Activated gamma-delta T cell treated with Interleukin-2 at 50 U/mL for 16 hours (primary cell): ENCODE measurements at places on chromosomes 11 and 22.

- DNase-seq = no peak
Measured at GRCh38 chr11:65781152-65781961, 581 bp upstream of the AP5B1 start.

DNA sequence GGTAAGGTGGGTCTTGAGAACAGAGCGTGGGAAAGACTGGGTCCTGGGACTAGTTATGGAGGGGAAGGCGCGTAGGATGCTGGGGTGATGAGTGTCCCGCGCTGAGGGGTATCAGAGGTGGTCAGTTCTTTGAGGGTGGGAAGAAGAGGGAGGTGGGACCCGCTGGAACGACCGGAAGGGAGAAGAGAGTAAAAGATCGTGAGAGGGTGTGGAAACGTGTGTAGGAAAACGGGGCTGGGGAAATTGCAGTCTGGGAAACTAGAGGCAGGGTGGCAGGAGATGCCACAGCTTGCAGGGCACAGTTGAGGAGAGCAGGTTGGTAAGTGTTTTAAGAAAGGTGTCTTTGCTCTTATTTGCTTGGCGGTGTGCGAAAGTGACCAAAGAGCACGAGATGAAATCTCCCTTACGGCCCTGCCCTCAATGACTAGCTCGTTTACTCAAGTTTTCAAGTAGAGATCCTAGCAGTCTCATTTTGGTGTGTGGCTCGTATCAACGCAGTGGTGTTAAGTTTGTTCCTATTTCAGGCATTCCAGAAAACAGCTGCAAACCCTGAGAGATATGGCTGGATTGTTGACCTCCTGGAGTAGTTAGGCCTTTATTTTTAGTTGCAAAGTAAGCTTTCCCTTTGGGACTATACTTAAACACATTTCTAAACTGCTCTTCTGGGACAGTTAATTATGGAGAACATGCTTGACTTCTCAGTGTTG is 615 bp downstream of the STT3A start:
- DNase-seq = no peak

GRCh38 chr11:130386056-130386455 is 42.4 kb downstream of the ADAMTS8 start:
- no peak for DNase-seq

- DNase-seq = peak; percentile 72
Measured at GRCh38 chr22:26671317-26672059, 14.1 kb downstream of the MIAT start.

DNA sequence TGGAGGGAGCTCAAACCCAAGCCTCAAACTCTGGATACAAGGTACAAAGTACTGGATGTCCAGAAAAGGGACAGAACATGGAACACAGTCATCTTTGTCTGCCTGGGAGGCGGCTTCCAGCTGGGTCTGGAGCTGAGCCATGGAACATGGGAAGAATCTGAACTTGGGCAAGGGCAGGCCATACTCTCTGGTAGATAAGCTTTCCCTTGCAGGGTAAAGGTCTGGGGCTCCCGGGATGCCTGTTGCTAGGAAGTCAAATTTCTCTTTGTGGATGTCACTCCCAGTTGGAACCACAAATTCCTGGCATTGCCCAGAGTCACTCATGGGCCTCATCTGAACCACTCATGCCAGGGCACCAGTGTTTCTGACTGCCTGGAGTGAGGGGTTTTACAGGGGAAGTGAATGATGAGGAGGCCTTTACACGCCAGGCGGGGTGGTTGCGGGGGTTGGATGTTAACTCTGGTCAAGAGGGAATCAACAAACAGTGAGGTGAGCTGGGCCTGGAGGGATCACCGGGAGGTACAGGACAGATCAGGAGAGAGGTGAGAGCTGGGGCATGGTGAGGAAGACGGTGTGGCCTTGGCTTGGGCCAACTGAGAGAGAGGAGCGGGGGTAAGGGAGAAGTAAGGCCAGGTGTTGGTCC is 5.7 kb downstream of the FTH1 start:
- DNase-seq = no peak

GRCh38 chr11:119432484-119433357 is 9.7 kb upstream of the THY1 start:
- no peak for DNase-seq

- no peak for DNase-seq
Measured at GRCh38 chr11:35118906-35119305, 20.1 kb upstream of the CD44 start.

GRCh38 chr11:34594603-34595002 is 26.3 kb upstream of the EHF start:
- DNase-seq = no peak

DNA sequence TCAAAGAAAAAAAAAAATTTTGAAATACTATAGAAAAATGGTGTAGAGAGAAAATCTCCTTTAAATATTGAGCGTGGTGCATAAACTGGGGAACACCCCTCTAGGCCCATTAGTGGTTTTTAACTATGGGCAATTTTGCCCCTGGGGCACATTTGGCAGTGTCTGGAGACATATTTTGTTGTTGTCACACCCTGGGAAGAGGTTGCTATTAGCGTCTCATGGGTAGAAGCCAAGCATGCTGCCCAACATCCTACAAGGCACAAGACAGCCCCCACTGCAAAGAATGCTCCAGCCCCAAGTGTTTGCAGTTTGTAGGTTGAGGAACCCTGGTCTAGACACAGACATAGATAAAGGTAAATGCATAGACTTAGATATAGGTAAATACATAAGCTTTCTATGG is 92.6 kb downstream of the KIAA1671 start:
- no peak for DNase-seq

DNA sequence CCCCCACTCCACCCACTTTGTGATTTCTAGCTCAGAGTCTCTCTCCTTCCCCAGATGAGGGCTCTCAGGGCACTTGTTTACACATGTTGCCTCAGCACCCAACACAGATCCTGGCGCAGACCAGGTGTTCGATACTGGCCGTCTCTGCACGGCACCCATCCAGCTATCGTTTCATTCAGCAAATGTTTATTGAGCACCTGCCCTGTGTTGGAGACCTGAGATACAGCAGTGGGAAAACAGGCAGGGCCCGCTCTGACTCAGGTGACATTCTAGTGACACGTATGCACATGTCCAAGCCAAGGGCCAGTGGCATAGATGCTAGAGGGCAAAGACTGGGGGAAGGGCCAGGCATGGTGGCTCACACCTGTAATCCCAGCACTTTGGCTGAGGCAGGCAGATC is 71.9 kb downstream of the NFAM1 start:
- DNase-seq = no peak

GRCh38 chr11:60396799-60397198 is 540 bp downstream of the MS4A14 start:
- DNase-seq = no peak

DNA sequence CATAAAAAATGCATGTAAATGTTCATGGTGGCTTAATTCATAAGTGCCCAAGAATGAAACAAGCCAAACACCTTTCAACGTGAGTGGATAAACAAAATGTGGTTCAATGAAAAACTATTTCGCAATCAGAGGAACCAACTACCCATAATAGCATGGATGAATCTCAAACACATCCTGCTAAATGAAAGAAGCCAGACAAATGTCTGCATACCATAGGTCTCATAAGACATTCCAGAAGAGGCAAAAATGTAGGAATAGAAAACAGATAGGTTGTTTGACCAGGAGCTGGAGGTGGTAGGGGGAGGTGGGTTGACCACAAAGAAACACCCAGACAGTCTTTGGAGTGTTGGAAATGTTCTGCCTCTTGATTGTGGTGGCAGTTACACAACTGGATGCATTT is 13.2 kb upstream of the OSBPL5 start:
- no peak for DNase-seq

DNA sequence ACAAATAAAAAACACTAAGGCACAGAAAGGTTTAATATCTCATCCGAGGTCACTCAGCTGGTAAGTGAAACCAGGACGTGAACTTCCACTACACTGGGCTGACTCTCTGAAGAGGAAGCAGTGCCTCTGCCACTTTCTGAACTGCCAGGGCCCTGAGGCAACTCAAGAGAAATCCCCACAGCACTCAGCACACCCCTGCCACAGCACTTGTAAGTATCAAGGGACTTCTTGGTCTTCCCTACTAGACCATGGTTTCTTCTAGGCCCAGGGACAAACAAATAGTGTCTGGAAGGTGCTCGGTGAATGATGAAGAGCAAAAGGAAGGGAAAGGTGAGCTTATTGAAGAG is 49.7 kb downstream of the RPL27A start:
- DNase-seq = no peak

DNA sequence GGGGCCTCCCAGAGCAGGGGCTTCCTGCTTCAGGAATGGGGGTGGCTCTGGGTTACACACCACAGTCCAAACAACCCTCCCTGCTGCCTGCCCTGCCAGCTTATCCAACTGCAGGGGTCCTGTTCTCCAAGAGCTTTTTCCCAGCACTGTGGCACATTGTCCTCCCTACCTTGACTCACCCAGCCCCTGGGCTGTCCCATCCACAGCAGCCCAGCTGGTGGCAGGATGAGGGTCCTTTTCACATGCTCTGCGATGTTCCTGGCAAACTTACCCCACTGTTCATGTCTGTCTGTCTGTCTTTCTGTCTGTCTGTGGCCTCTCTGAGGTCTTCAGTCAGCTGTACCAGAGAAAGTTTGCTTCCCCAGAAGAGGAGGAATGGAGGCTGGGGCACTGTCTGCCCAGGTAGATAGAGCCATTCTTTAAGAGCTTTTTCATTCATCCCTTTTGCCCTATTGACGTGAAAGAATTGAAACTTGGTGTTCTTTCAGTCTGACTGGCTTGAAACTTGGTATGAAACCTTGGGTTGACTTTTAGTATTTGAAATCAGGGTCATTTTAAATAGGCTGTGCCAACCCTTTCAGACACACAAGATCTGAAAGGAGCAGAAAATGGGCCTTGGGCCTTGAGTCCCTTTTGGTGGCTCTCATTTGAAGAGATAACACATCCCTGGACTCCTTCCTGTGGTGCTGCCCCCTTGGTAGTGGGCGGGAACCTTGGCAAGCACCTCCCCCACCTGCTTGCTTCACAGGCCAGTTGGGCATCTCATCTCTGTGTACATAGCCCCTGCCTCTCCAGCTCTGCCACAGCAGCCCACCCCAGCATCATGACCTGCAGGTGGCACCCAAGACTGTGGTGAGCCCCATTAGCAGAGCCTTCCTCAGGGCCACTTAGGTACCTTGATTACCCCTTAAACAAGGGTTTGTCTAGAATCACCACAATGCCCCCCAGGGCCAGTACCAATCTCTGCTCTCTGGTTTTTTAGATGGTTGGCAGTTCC is 74.6 kb upstream of the SUSD2 start:
- peak; percentile 37 for DNase-seq

DNA sequence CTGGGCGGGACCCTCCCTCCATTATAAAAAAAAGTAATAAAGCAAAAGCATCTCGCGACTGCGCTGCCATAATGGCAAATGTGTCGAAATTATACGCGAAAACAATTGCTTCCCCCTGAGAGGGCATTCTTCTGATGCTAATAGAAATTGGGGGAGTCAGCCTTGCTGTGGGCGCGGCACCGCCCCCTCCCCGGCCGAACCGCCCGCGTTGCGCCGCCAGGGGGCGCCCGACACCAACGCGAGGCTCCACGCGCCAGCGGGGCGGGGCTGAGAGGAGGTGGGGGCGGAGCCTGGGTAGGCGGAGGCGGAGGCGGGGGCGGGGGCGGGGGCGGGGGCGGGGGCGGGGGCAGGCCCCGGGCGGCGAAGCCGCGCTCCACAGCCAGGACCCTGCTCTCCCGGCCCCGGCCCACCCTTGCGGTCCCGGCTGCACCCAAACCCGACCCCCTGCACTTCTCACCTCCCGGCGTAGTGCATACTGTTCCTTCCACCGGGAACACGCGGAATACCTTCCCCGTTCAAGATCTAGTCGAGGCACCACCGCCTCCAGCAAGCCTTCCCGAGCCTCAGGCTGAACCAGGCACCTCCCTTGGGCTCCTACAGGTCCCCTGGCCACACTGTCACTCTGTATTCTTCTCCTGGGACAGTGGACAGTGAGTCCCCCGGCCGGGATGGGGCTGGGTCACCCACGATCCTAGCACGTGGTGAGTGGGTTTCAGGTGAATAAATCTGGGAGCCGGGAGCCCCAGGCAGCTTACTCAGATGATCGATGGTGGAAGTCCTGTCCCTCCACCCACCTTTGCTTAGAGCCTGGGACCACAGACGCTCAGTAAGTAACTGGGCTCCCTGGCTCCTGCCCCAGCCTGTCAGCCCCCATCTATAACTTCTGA is 15.5 kb upstream of the UPK3A start:
- peak; percentile 93 for DNase-seq

- DNase-seq = no peak
Measured at GRCh38 chr11:9596926-9597464, 23.5 kb downstream of the WEE1 start.

DNA sequence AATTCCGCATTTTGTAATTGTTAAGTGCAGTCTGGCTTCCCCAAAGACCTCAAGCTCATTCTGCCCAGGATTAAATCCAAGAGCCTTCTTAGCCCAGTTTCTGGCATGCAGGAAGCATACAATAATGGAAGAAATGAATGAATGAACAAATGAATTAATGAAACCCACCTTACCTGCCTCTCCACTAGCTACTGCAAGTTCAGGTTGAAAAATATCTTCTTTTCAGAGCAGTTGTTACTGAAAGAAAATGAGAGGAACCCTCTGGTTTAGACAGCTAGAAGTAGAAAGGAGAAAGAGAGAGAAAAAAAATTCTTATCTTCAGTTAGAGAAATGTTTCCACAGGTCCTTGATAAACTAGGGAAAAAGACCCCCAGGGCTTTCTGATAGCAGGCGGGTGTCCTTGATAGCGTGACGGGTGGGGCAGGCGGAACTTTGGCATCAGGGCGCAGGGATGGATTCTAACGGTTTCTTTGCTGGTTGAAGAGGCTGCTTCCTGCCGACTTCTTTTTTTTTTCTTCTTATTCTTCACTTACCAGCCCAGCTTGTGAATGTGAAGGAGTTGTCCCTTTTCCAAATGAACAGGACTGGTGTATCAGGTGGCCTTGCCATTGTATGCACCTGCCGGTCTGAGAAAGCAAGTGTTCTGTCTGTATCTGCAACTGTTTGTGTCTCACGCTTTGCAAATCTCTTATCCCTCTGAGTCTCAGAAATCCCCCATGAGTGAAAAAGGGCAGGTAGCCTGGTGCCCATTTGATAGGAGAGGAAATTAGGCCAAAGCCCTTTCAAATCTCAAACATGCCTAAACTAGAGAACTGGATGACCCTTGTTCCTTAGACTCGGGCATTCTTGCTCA is 10.0 kb downstream of the LMO2 start:
- no peak for DNase-seq

GRCh38 chr11:13102865-13103539 is 93.9 kb downstream of the RASSF10 start:
- DNase-seq = no peak

- no peak for DNase-seq
Measured at GRCh38 chr11:65224930-65225278, 36.9 kb upstream of the POLA2 start.

DNA sequence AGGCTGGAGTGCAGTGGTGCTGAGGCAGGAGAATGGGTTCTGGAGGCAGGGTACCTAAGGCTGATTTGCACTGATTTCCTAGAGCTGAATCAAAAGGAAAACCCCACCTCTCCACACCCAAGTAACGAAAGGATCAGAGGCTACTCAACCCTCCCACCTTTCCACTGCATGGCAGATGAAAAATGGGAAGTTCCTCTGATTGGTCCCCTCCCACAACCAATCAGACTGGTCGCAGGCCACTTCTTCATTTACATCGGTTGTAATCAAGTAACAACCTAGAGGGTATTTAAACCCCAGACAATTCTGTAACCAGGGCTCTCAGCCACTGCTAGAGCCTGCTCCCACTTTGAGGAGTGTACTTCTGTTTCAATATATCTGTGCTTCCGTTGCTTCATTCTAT is 18.6 kb upstream of the PARVB start:
- DNase-seq = no peak

GRCh38 chr11:12539572-12539971 is 134.6 kb upstream of the TEAD1 start:
- no peak for DNase-seq
